Psoas muscle (tissue), 8 donors: ENCODE measurements at places on chromosomes 11 and 22. TPM values are rescaled to one million over a fixed set of nuclear protein-coding genes. Genes with fewer than 3 reads are reported as not detected.

DNA sequence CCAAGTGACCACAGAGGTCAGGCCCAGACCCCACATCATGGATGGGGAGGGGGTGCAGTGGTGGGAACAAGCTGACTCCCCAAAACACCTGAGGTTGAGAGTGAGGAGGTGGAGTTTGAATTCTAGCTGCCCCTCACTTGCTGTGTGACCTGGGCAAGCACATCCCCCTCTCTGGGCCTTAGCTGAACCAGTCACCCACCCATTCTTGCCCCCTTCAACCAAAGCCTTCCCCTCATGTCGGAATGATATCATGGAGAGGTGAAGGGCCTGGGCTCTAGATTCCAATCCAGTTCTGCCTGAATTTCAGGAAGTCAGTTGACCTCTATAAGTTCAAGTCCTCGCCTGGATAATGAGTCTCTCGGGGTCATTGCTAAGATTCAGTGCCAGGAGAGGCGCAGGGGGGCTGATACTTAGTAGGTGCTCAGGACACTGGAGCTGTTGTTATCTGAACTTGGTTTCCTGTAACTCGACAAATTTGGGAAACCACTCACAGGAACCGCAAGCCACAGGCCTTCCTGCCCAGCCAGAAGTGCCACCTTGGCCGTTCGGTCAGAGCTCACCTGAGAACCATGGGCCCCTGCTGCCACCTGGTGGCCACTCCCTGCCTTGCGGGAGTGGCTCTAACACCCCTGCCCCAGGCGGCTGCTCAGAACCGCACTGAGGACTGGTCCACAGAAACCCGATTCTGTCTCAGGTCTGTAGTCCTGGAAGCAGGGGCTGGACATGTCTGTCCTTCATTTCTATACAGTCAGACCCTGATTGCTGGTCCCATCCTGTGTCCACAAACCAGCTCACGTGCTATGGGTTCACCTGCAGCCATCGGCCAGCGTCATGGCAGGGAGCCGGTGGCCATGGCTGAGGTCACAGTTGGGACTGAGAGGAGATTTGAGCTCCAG, 6.9 kb downstream of the CDC42EP1 start:
- peaks cover 28% of the 10 kb centered on the region for H3K4me1 ChIP-seq
- no peak overlapping the region for H3K4me3 ChIP-seq
- peaks cover 13% of the 10 kb centered on the region for H3K36me3 ChIP-seq
- no peak overlapping the region for H3K27ac ChIP-seq
- peaks cover 2% of the 10 kb centered on the region for H3K27me3 ChIP-seq

- H3K4me3 ChIP-seq: no peak overlapping the region
- H3K36me3 ChIP-seq: peaks cover 14% of the 10 kb centered on the region
- no peak for DNase-seq
These were observed 20.9 kb downstream of the ACAT1 start for GRCh38 chr11:108142304-108142703.

- H3K4me1 ChIP-seq: no peaks in the 10 kb centered on the region
- no peaks in the 10 kb centered on the region for H3K27me3 ChIP-seq
- no peak overlapping the region for H3K27ac ChIP-seq
- no peak for DNase-seq
- H3K36me3 ChIP-seq: no peaks in the 10 kb centered on the region
- no peak overlapping the region for H3K4me3 ChIP-seq
These were observed 355.3 kb upstream of the CCDC90B start for GRCh38 chr11:83641511-83641910.

- H3K4me1 ChIP-seq: peaks cover 75% of the 10 kb centered on the region
- H3K27ac ChIP-seq: peak overlapping the region; percentile 85
- H3K4me3 ChIP-seq: peak overlapping the region; percentile 28
- peaks cover 13% of the 10 kb centered on the region for H3K36me3 ChIP-seq
These were observed 3.1 kb upstream of the PYGM start for GRCh38 chr11:64762674-64763525.

- H3K4me1 ChIP-seq: peaks cover 18% of the 10 kb centered on the region
- no peak for DNase-seq
- peaks cover 7% of the 10 kb centered on the region for H3K36me3 ChIP-seq
- H3K27me3 ChIP-seq: no peaks in the 10 kb centered on the region
- H3K4me3 ChIP-seq: peak overlapping the region; percentile 76
These were observed 21.2 kb downstream of the BLID start for GRCh38 chr11:122094836-122095235.

DNA sequence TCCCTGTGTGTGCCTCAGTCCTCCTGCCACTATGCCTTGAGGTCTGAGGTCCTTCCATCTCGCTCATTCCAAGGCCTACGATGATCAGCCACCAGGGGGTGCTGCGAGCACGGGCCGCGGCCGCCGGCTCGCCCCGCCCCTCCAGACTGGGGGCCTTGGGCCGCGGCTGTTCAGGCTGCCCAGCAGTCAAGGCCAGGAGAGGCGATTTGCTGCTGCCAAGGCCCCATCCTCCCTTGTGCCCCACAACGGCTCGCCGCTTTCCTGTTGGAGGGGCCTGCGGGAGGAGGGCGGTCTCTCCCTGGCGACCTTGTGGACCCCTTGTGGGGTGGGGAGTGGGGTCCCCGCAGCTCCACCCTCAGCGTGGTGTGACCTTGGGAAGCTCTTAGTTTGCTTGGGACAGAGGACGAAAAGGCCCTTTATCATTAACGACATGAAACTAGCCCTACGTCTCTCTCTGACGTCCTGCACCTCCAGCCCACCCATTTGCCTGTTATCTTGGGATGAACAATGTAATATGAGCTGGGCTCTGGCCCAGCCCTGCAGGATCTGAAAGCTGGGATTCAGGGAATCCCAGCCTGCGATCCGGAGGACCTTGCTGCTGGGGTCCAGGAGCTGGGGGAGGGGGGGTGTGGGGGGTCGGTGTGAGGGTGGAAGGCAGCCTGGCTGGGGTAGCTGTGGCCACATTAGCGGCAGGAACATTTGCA, 5.3 kb upstream of the GALR3 start:
- H3K27ac ChIP-seq: no peak overlapping the region
- H3K4me3 ChIP-seq: peak overlapping the region; percentile 60
- no peaks in the 10 kb centered on the region for H3K27me3 ChIP-seq
- no peaks in the 10 kb centered on the region for H3K36me3 ChIP-seq
- DNase-seq: peak; percentile 86
- H3K4me1 ChIP-seq: peaks cover 13% of the 10 kb centered on the region

- no peaks in the 10 kb centered on the region for H3K27me3 ChIP-seq
- H3K4me3 ChIP-seq: no peak overlapping the region
- no peaks in the 10 kb centered on the region for H3K36me3 ChIP-seq
- no peak for DNase-seq
- H3K4me1 ChIP-seq: no peaks in the 10 kb centered on the region
- H3K27ac ChIP-seq: no peak overlapping the region
These were observed 32.1 kb upstream of the TPBGL start for GRCh38 chr11:75208446-75208845.

DNA sequence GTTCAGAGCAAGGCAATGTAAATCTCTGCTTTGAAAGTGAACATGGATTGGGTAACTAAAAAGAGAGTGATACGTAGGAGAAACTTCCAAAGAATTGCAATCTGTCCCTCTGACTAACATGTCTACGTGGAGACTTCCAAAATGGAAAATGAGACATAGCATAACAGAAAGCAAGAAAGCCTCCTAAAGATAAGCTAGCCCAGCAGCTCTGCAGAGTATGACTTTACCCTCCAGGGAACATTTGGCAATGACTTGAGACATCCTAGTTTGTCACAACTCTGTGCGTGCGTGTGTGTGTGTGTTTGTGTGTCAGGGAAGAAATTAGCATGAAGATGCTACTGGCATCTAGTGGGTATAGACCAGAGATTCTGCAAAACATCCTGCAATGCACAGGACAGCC, 817.4 kb downstream of the NTM start:
- no peaks in the 10 kb centered on the region for H3K27me3 ChIP-seq
- DNase-seq: no peak
- no peak overlapping the region for H3K4me3 ChIP-seq
- no peak overlapping the region for H3K27ac ChIP-seq
- H3K4me1 ChIP-seq: no peaks in the 10 kb centered on the region
- no peaks in the 10 kb centered on the region for H3K36me3 ChIP-seq

DNA sequence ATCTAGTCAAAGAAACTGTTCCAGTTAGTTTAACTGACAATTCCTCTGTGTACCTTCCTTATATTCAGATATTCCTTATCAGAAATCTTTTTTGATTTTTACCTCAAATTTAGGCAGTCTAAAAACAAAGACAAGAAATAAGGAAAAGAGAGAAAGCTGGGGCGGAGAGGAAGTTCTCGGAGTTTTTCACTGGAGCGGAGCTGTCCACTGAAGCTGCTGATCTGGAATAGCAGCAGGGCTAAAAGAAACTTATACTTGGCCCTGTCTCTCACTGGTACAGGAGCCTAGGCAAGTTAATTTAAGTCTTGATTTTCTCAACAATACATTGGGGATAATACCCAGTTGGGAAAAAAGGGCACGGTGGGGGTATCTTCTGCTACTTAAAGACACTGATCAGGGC, 59.2 kb upstream of the CYP2D6 start:
- peaks cover 5% of the 10 kb centered on the region for H3K4me1 ChIP-seq
- no peak for DNase-seq
- no peak overlapping the region for H3K27ac ChIP-seq
- H3K4me3 ChIP-seq: no peak overlapping the region

GRCh38 chr11:942823-943222, 17.2 kb downstream of the AP2A2 start:
- no peak overlapping the region for H3K27ac ChIP-seq
- H3K4me1 ChIP-seq: peaks cover 36% of the 10 kb centered on the region
- no peak for DNase-seq
- no peaks in the 10 kb centered on the region for H3K36me3 ChIP-seq
- no peaks in the 10 kb centered on the region for H3K27me3 ChIP-seq

- DNase-seq: no peak
- H3K4me3 ChIP-seq: no peak overlapping the region
- H3K4me1 ChIP-seq: no peaks in the 10 kb centered on the region
- H3K27me3 ChIP-seq: no peaks in the 10 kb centered on the region
These were observed 265.7 kb upstream of the CTSC start for GRCh38 chr11:88603091-88603867.

DNA sequence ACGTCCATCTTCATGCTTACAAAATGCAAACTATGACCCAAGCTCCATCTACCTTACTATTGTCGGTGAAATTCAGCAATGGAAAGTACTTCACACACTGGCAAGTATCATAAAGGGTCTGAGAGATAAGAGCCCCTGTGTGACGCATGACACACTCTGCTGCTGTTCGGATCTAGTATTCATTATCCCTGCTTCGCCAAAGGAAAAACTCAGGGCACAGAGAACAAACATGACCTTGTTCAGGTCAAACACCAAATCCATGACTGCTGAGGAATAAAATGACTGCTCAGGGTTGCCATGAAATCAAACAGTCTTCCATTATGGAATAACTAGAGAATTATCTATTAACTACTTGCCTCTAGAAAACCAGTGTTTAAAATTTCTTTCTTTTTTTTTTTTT, 73.0 kb downstream of the MICAL3 start:
- no peaks in the 10 kb centered on the region for H3K36me3 ChIP-seq
- no peak overlapping the region for H3K4me3 ChIP-seq
- peaks cover 49% of the 10 kb centered on the region for H3K4me1 ChIP-seq
- DNase-seq: no peak
- no peaks in the 10 kb centered on the region for H3K27me3 ChIP-seq

- H3K27ac ChIP-seq: no peak overlapping the region
- H3K4me1 ChIP-seq: peaks cover 4% of the 10 kb centered on the region
These were observed 8.1 kb downstream of the SCARF2 start for GRCh38 chr22:20429254-20430100.

The C11orf97 gene
- total RNA-seq: not detected

The ZDHHC24 gene
- 4.2 TPM for total RNA-seq

The ELMOD1 gene
- 4.7 TPM for total RNA-seq

The NXPE1 gene
- total RNA-seq: 0.39 TPM

The HEPN1 gene
- total RNA-seq: not detected

The DKK3 gene
- 10.5 TPM for total RNA-seq

The AHNAK gene
- 376 TPM for total RNA-seq

The CDKN1C gene
- 14.3 TPM for total RNA-seq

The ZNF280B gene
- 0.54 TPM for total RNA-seq

The FAM83F gene
- total RNA-seq: not detected
